Activated CD4-positive, alpha-beta T cell treated with anti-CD3 and anti-CD28 coated beads, Interleukin-2, amount 50 U/mL, for 24 hours (primary cell): ENCODE measurements at places on chromosomes 4 and X.

DNA sequence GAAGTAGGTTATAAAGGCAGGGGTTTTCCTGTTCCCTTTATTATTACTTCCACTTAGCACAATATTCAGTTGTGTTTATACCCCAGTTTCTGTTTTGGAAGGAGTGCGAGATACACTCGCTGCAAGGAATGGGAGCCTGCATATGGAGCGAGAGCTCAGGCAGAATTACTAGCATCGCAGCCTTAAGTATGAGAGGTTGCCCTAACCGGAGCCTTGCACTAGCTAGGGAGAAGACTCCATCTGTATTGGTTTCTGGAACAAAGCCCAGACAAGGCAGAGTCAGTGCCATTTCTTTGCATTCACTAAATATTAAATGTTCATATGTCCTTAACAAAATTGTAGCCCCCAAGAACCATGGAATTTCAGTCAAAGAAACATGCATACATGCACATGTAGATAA, 6.2 kb upstream of the DCTD start:
- DNase-seq: no peak

DNA sequence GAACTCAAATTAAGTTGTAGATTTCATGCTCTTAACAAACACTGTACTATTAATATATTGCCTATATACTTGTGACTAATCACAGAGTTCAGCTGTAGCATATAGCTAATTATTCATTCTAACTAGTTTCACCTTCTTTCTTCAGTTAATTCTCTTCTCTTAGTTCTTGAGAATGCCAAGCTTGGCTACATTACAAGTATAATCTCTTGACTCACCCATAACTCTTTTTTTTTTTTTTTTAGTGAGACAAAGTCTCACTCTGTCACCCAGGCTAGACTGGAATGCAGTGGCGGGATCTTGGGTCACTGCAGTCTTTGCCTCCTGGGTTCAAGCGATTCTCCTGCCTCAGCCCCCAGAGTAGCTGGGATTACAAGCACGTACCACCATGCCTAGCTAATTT, 5.4 kb downstream of the KLHL5 start:
- no peak for DNase-seq

DNA sequence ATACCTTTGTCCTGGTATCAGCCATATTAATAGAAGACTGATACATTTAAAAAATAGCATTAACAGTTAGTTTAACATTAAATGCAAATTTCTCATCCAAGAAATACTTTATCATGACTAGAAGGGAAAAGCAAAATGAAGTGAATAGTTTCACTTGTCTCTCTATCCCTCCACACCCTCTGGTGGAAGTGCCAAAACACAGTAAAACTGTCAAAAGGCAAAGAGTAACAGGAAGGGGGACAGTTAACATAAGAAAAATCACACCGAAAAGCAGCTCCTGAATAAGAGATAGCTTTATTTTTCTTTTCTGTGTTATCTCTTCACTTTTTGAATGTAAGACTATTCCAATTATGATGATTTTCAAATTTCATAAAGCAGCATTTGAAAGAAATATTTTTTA, 187.2 kb downstream of the FBXW7 start:
- no peak for DNase-seq

GRCh38 chr4:111847296-111848008, 297.8 kb upstream of the FAM241A start:
- DNase-seq: no peak

DNA sequence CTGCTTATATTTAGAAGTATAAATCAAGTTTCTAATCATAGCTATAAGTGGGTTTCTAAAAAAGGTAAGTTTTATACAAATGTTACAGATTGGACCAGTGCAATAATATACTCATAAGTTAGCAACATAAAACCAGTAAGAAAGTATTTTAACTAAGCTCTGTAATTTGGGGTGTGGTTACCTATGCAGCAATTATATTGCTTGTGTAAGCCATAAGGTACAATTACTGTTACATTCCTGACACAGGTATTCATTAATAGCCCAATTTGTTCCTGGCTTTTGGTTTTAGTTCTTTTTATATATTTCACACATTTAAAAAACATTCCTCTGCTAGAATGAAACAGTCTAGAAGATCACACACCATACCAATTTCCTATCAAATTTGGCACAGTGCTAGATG, 115.1 kb downstream of the FRYL start:
- no peak for DNase-seq

DNA sequence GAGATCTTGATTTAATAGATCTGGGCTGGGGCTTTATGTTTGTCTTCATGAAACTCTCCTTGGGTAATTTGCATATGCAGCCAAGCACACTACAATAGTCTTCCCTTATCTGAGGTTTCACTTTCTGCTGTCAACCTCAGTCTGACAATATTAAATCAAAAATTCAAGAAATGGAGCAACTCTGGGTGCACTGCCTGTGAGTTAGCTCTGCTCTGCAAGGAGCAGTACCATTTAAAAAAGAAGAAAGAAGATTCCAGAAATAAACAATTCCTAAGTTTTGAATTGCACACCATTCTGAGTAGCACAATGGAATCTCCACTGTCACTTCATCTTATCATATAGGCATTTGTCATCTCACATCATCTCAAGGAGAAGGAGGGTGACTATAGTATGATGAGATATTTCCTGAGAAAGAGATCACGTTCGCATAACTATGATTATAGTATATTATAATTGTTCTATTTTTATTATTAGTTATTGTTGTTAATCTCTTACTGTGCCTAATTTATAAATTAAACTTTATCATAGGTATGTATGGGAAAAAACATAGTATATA, 9.4 kb downstream of the FNIP2 start:
- DNase-seq: no peak

GRCh38 chr4:159398236-159398638, 295.4 kb downstream of the RAPGEF2 start:
- no peak for DNase-seq

- DNase-seq: no peak
Measured at GRCh38 chrX:140917354-140918115, 84.9 kb upstream of the SPANXB1 start.

DNA sequence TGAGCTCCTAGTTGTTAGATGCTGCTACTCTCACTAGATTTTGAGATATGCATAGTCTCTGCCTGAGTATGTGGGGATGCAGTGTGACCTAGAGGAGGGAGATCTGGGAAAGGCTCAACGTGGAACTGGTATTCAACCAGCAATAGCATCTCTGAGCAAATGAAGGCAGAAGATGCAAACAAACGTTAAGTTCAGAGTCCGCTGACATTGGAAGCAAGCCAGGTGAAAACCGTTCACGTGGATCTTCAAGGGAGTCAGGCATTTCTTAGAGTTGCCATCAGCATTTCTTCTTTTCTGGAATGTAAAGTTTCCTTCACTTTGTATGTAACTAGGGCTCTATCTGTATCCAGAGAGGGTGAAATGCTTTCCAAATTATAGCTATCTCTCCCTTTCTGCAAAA, 59.9 kb downstream of the C4orf51 start:
- no peak for DNase-seq

DNA sequence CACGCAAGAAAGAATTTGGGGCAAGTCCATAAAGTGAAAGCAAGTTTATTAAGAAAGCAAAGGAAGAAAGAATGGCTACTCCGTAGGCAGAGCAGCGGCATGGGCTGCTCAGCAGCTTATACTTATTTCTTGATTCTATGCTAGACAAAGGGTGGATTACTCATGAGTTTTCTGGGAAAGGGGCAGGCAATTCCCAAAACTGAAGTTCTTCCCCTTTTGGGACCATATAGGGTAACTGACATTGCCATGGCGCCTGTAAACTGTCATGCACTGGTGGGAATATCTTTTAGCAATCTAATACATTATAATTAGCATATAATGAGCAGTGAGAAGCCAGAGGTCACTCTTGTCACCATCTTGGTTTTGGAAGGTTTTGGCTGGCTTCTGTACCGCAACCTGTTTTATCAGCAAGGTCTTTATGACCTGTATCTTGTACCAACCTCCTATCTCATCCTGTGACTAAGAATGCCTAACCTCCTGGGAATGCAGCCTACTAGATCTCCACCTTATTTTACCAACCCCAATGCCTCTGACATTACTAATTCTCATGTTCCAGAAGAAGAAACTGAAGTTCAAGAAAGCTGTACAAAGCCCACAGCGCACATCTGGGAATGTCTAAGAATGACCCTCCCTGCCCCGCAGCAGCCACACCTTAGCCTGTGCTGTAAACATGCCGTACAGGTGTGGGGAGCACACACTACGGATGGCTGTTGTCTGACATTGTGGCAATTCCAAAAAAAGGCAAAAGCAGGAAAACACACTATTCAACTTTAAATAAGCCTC, 18.6 kb downstream of the RXFP1 start:
- no peak for DNase-seq

- no peak for DNase-seq
Measured at GRCh38 chr4:189497516-189497915, 443.2 kb upstream of the FRG1 start.

DNA sequence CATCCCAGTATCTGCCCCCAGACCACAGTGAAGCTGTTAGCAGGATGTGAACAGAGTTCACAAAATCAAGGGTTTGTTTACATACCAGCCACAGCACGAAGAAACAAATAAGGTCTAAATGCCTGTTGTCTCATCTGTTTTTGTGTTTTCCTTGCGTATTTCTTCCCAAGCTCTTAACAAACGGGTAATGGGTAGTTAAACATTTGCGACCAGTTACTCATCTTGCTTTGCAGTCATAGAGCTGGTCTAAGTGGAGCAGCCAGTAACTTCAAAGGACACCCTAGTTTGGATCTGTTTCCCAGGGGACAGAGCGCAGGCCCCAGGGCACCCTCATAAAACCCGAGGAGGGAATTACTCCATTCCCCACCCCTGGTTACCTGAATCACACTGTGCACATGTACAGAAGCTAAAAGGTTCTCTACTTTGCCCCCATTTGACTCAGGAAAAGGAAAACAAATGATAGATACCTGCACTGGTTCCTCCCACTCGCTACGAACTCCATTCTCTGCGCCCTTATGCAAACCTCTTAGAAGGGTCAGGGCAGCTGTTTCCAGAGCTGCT, 68.8 kb downstream of the MAML3 start:
- no peak for DNase-seq

- DNase-seq: no peak
Measured at GRCh38 chr4:183837222-183837621, 67.9 kb upstream of the STOX2 start.

- no peak for DNase-seq
Measured at GRCh38 chr4:45550766-45551366, 573.0 kb downstream of the GABRG1 start.

GRCh38 chr4:187501731-187502130, 493.8 kb upstream of the ZFP42 start:
- no peak for DNase-seq

DNA sequence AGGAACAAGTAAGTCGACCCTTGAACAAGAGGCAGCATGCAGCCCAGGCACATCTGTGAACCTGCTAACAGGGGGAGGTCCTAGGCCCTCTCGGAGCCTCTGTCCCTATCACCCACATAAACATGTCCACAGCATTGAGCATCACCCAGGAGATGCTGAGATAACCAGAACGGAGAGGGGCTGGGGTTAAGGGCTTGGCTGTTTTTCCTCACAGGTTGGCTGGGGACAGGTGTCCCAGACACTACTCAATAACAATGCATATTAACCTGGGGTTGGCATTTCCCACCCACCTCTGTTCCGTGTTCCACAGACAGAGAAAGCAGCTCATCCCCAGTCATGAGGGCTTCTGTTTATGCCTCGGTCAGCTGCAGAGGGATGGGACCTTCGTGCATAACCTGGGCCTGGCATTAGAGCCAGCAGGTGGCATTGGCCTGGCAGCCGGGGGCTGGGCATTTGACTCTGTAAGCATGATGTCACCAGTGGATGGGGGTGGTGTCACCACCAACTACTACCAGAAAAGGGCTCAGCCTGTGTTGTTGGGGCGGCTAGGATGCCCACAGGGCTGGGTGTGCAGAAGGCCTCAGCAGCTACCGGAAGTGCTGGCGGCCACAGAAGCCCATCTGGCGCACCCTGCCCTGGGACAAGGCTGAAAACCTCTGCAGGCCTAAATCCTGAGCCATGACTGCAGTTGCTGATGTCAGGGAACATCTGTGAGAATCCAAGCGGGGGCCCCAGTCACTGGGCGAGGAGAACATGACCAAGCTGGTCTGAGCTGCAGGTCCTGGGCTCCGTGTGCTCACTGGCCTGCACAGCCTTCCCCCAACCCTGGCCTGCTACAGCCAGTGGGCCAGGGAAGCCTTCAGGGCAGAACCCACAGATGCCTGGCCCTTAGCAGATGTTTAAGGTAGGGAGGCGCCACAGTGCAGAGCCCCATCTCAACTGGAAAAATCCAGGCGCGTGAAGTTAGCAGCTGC, 351.4 kb downstream of the NR3C2 start:
- no peak for DNase-seq

- no peak for DNase-seq
Measured at GRCh38 chr4:174135936-174136406, 147.5 kb downstream of the FBXO8 start.

DNA sequence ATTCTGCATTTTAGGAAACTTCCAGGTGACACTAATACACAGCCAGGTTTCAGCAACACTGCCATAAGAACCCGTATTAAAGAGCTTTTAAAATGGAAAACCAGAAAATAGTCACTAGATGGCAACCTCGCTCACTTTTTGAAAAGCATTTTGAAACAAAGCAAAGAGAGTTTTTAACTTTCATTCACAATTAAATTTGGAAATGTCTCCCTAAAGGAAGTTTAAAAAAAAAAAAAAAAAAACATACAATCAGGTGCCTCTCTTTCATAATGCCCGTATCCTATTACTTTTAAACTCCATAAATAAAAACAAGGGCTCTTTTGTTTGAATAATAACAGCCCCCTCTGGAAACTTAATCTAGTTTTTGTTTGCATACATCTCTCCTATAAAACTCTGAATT, 20.3 kb downstream of the MEPE start:
- no peak for DNase-seq

GRCh38 chr4:129146639-129147038, 50.7 kb downstream of the C4orf33 start:
- DNase-seq: no peak

DNA sequence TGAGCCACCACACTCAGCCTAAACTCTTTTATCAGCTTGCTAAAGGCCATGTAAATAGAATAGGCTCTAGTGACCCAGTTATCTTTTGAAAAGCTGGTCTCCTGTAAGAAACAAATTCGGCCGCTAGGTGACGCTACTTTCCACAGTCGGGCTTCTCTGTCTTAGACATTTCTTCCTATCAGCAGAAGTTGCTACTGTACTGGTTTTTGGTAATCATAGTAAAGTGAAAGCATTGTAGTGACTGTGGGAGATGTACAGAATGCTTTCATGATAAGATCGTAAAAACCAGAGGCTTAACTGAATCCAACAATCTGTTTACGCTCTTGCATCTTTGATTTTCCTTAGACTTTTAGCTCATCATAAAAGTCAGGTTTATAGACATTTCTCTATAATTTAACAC, 82.6 kb downstream of the GK start:
- DNase-seq: peak; percentile 47

DNA sequence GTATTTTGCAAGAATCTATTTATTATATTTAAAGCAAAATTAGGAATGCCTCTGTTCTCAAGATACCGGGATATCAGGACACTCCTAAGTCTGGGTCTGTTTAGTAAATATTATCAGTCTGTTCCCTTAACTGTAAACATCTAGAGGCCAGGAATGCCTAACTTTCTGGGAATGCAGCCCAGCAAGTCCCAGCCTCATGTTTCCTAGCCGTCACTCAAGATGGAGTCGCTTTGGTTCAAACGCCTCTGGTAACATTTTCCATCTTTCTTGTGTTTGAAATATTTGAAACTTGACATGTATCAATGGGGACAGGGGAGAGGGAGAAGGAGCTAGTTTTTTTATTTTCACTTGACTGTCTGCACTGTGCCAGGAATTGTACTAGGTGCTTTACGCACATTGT, 85.4 kb downstream of the FBXL5 start:
- DNase-seq: no peak

- DNase-seq: no peak
Measured at GRCh38 chrX:129188231-129188630, 335.1 kb downstream of the SMARCA1 start.
